ENCODE measurements at places on chromosomes 2 and 18.

- DNase-seq: no peak
These were observed 320.0 kb downstream of the LRATD1 start for GRCh38 chr2:14952400-14952963.

- DNase-seq: peak; percentile 27
These were observed 2.0 kb downstream of the ZNF521 start for GRCh38 chr18:25349926-25350487.

DNA sequence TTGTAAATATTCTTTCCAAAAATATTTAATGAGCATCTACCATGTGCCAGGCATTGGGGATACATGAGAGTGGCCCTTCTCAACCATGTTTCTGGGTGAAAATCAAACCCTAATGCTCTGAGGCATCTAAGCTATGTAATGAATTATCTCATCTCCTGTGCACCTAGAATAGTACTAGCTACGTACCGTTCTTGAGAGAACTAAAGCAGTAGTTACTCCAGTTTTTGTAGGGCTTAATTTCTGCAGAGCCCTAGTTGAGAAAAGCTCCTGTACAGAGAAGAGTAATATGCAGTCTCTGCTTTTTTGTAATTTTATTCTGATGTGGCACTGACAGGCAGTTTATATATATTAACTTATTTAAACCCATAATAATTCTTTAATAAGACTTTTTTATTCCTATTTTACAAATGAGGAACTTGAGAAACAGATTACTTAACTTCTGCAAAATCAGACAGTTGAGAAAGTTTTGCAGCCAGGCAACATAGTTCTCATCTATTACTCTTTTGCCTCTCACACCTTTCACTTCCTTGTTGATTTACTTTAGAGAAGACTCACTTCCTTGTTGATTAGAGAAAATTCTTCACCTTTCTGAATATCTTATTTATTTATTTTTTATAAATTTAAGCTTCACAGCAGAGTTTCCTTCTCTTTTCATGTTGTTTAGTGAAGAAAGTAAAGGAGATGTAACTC is 3.1 kb downstream of the SPOPL start:
- DNase-seq: no peak

- no peak for DNase-seq
These were observed 167.3 kb upstream of the SKOR2 start for GRCh38 chr18:47418746-47419145.

DNA sequence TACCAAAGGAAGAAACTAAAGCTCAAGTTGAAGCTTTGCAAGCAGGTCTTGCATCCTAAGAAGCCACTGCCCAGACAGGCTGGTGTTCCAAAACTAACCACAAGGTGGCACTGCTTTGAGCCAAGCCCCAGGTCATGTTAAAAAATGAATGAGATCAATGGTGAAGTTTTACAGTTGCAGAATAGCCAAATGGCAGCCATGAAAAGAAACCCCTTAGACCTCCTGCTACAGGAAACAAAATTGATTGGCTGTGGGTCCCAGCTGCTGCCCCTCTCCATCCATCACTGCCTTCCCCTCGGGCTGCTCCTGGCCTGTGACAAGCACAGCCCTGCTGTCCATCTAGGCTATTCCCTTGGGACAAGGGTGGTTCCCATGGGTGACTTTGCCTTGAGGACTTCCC is 20.7 kb upstream of the MREG start:
- peak; percentile 84 for DNase-seq

GRCh38 chr2:144801766-144802165 is 281.8 kb upstream of the ZEB2 start:
- DNase-seq: peak; percentile 25

DNA sequence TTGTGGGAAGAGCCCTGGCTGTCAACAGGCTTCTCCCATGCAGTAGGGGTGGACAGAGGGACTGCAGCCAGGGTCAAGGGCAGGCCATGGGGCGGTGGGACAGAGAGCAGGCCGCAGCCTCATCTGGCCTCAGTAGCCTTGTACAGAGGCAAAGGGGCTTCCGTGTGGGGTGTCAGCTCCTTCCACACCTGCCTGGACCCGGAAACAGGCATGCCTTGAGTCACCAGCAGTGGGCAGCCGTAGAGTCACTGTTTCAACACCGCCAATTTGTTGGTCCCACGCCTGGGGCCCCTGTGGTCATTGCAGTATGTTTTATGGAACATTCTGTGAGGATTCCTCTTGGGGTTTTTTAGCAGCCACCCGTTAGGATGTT is 173.0 kb downstream of the SMAD7 start:
- no peak for DNase-seq

GRCh38 chr2:206802654-206803514 is 37.5 kb downstream of the FASTKD2 start:
- no peak for DNase-seq

DNA sequence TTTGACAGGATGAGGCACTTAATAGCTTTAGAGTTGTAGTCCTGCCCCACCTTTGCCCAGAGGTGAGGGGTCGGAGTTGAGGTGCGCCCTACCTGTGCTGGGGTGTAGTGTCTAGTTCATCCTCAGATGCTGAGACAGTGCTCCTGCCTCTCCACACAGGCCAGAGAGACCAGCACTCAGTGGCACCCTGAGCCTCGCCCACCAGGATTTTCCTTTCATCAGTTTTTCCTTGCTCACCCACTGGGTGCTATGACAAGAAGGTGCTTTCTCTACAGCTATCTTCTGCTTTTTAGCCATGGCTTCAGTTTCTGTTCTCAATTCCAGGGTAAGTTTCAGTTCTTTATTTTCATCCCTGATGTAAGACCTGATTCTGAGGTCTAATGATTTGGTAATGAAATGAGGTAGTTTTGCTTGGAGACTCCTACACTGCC is 16.8 kb upstream of the TMEM131 start:
- no peak for DNase-seq

DNA sequence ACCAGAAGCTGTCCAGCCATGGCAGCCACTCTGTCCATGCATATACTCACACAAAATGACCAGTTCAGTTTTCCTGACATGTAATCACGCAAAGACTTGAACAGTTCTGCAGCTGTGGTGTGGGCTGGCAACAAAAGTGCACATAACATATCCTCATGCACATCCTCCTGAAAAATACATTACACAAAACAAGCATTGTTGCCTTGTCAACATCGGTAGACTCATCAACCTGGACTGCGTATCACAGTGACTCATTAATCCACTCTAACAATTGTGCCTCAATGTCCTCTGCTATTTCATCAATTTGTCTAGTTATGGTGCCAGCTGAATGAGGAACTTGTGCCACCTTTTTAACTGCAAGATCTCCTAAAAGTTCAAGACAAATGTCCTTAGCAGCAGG is 19.5 kb downstream of the RBKS start:
- DNase-seq: no peak

GRCh38 chr2:188324067-188324466 is 32.4 kb downstream of the GULP1 start:
- DNase-seq: no peak

DNA sequence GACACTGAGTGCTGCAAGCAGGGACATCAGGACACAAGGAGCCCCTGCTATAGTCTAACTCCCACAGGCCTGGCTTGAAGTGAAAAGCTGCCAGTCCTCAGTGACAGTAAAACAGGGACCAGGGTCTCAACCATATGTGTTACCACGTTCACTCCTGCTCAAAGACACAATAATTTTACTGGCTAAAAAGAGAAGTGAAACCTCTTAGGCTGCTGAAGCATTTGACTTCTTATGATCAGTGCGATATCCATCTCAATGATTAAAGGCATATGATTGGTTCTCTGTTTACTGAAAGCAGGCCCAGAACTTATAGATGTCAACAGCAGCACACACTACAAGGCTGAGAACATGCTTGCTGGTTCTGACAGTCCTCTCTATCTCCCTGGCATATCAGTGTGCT is 129.8 kb upstream of the LMAN1 start:
- no peak for DNase-seq

GRCh38 chr18:35110554-35111485 is 69.6 kb downstream of the MAPRE2 start:
- DNase-seq: no peak

DNA sequence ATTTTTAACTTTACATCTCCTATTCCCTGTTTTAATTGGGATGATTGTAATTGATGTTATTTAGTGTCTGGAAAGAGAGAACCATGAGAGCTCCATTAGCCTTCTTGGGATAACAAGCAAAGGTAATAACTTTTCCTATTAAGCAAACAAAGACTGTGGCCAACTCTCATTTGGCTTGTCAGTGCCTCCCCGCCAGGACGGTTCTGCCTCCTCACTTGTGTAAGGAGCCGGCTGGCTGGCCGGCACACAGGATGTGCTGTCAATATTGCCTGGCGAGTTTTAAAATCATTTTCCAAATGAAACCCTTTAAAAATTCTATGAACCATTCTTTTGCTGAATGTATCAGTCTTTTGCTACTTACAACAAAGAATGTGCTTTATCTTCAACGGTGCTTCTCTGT is 898.3 kb downstream of the CPS1 start:
- no peak for DNase-seq

GRCh38 chr18:3450012-3450798 is at the start of gene TGIF1:
Gene TGIF1 (plus strand): TSS chr18:3450172. CDS start chr18:3450490, 318 bp downstream.
- peak; percentile 81 for DNase-seq

DNA sequence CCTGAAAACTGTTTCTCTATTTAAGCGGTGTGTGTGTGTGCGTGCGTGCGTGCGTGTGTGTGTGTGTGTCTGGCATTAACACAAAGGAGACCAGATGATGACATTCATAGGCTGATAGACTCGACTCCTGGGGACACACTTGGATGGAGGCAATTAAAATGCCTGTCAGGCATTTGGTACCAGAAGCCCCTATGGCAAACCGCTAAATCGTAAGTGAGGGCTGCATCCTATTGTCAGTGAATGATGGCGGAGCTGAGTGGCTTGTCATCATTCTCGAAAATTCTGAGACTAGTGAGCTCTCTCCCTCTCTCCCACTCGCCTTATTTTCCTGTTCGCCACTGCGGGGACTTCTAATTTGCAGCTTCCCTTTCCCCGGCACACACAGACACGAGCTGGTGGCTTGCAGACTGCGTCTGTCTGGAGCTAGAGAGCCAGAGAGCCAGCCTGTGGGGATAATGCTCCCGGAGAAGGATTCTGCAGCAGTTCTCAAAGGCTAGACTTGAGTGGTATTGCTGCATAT is 155.4 kb downstream of the MAP2 start:
- peak; percentile 38 for DNase-seq

DNA sequence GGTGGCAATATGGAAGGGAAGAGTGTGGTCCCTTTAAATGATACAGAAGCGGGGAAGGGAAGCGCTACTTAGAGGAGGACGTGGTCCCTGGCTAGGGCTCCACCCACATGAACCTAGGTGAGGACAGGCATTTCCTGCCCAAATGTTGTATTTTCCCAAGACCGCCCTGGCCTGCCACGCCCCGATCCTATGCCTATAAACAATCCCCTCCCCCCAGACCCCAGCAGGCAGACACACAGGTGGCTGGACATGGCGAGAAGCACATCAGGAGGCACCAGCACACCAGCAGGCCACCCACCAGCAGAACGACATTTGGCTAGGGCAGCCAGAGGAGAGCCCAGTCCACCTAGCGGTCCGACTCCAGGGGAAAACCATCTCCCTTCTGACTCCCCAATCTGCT is 47.2 kb downstream of the METTL8 start:
- DNase-seq: peak; percentile 77

DNA sequence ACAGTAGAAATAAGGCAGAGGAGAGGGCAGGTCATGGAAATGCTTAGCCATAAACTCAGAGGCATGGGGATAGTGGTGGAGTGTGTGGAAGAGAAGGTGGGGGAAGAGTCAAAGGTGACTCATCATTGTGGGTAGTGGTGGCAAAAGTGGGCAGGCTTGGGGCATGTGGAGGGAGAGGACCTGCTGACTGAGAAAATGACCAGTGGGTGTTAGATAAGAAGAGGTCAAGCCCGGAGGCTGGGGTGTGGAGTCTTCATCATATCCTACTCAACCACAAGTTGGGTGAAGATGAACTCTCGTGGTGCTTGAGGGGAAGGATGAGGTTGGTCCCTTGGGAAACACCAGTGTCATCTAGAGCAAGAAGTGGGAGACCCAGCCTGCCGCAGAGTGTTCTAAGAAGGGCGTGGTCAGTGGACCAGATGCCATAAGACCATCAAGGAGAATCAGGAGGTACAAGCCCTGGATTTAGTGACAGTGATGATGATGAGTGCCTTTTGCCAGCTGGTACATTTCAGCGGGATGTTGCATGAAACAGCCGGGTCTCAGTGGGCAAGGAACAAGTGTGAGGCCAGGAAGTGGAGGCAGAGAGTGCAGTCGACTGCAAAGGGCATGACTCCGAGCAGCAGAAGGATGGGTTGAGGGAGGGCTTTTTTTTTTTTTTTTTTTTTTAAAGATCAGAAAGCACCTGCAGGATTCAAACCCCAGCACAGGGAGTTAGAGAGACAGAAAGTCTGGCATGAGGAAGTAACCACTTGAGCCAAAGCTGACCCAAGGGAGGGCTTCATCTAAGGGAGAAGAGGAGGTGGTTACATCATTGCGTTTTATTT is 122.6 kb upstream of the SPRED2 start:
- DNase-seq: no peak

DNA sequence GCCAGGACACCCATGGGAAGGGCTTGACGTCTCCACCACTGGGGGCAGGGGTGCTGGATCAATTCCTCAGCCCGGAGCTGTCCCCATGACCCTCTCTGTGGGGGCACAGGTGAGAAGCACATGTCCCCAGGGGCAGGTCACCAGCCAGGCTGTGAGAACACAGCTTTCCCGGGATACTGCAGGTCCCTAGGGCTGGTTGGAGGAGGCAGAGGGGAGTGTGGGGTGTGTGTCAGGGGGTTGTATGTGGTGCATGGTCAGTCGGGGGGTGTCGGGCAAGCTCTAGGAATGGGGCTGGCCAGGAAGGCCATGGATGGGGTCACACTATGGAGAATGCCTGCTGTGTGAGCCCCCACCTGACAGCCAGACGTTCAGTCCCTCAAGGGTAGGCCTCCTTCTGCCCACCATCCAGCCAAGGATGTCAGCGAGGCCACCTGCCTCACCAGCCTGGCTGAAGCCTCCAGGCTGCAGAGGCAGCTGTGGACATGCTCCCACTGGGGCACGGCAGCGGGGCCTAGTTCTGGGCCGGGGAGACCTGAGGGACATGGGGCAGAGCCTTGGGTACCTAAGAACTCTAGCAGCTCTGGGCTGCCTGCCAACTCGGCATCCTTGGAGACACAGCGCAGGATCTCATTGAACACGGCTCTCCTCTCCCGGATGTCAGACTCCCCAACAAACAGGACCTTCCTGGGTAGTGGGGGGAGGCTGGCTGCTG is 10.3 kb downstream of the HS1BP3 start:
- no peak for DNase-seq

- DNase-seq: no peak
These were observed 50.0 kb upstream of the CTDP1 start for GRCh38 chr18:79629606-79630005.

- DNase-seq: no peak
These were observed 6.8 kb downstream of the THUMPD2 start for GRCh38 chr2:39772086-39772811.

DNA sequence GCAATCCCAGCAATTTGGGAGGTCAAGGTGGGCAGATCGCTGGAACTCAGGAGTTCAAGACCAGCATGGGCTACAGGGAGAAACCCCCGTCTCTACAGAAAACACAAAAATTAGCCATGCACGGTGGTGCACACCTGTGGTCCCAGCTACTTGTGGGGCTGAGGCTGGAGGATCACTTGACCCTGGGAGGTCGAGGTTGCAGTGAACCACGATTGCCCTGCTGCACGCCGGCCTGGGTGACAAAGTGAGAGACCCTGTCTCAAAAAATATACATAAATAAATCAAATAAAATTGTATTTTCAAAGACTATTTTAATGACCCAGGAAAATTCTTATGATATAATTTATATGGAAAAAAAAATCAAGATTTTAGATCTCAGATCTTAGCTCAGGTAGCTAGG is 191.5 kb downstream of the ZFP36L2 start:
- no peak for DNase-seq

- DNase-seq: peak; percentile 20
These were observed 387.2 kb upstream of the DCC start for GRCh38 chr18:51952844-51953243.

GRCh38 chr2:235694721-235695601 is 201.1 kb downstream of the AGAP1 start:
- no peak for DNase-seq

All from ELF-1 (cell line).